ENCODE measurements at places on chromosomes 3 and 15. TPM values are rescaled to one million over a fixed set of nuclear protein-coding genes. Genes with fewer than 3 reads are reported as not detected.
A peak's percentile ranks its signal among the peaks of the same experiment; 100 is the strongest.

DNA sequence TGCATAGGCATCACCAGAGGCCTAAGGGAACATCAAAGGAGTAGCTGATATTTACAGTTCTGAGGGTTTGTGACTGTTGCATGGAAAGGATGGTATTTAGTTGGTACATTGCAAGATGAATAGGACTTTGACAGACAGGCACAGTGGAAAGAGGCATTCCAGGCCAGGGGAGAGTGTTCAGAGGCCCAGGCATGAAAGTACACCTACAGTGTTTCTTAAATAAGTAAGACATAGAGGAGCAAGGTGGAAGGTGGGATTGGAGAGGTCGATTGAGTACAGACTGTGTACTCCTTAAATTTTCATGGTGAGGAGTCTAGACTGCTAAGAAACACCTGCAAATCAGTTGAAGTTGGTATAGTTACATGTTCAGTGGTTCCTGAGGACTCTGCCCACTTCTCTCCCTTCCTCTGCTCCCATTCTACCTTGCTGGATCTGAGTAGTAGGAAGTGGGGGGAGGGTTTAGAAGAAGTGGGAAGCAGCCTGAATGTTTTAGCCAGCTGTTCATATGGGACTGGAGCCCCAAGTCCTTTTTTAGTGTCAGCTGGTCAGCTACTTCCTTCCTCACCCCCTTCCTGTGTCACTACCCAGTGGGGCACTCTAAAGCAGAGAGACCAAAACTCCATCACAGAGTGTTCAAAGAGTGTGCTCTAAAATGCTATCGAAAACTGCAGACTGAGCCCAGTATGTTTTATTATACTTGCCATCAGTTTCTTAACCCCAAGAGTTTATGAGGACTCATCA lies 14.0 kb downstream of the KLHL18 start:
- DNase-seq = no peak

- DNase-seq = no peak
Observed at GRCh38 chr3:10596746-10597448, 91.5 kb upstream of the ATP2B2 start.

DNA sequence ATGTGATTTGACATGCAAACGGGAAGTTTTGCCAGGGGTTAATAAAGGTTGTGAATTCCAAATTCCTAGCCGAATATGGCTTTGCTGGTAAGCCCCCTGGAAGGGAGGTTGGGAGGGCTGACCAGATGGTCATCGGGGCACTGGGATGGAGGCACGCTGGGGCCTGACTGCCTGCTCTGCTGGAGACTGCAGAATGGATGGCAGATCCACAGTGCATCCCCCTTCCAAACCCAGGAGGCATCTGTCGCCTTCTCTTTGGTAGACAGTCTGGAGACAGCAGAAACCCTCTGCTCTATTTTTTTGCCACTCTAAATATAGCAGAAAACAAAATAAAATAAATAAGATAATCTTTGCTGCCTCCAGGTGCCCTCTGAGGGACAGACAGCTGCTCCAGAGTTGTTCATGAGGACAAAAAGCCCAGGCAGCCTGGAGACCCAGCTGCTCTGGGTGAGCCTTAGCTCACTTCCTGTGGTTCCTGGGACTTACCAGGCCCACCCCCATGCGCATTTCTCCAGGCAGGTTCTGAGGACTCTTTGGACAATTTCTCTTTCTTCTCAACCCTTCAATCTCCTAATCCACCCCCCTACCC lies 6.1 kb upstream of the SPTBN5 start:
- no peak for DNase-seq

GRCh38 chr15:71874245-71874644 lies 63.9 kb downstream of the NR2E3 start:
- no peak for DNase-seq

Gene MAP3K13
- total RNA-seq = 8.9 TPM

DNA sequence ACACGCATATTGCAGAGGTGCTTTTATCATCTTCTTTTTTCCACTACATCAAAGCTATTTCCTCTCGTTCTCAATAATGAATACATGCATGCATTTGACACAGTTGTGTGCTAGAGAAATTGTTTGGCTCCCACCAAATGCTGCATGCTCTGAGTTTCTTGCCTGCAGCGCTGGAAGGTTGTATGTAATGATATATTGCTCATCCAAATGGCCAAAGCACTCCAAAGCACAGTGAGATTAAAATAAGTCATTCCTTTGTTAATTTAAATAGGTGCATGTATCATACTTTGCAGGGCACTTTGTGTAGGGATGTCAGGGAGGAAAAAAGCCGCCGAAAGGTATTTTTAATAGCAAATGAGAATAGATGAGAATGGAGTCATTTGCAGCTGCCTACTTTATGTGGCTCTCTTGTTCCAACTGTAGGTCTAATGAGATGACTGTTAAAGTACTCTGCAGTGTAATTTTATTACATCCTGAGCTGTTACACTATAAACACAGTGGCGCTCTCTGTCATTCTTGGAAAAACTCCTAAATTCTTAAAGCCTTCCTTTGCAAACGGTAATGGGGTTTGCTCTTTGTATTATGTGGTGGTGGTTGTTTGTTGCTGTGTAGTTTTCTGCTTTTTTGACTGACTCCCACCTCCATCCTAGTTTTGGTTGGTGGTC lies 56.9 kb upstream of the SKOR1 start:
- DNase-seq = no peak

DNA sequence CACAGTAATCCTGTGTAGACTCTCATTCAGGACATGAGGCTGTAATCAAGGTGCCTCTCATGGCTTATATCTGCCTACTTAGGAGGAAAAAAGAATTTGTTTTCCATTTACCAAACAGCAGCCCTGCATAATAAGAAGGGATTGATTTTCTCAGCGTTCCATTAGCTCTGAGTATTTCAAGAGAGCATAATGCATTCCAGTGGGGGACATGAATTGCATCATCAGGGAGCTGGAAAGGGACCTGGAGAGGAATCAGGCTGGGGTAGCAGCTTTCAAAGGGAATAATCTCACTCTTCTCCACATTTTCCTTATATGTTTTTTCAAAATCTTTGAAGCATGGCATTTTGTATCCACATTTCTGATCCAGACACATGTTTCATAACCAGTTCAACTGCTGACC lies 150.6 kb upstream of the ANKRD28 start:
- DNase-seq = no peak

GRCh38 chr3:126354776-126355175 lies 2.4 kb downstream of the KLF15 start:
- DNase-seq = no peak

DNA sequence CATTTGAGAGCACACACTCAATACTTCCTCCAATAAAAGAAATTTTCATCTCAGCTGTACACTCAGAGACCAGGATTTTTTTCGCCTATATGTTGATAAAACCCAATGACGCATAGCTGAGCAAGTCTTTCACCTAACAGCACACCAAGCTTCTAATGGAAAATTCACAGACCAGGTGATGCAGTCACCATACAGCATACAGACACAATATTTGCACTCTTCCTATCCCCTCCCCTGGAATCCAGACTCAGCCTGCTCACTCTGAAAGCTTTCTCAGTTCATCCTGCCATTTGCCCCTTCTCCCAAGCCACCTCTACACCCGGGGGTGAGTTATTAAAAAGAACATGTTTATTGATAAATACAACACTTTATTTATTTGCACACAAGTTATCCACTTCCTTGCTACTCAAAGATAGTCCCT lies 1.7 kb downstream of the TBC1D5 start:
- DNase-seq = peak; percentile 40

GRCh38 chr3:78941587-78941986 lies 826.2 kb downstream of the ROBO1 start:
- no peak for DNase-seq

DNA sequence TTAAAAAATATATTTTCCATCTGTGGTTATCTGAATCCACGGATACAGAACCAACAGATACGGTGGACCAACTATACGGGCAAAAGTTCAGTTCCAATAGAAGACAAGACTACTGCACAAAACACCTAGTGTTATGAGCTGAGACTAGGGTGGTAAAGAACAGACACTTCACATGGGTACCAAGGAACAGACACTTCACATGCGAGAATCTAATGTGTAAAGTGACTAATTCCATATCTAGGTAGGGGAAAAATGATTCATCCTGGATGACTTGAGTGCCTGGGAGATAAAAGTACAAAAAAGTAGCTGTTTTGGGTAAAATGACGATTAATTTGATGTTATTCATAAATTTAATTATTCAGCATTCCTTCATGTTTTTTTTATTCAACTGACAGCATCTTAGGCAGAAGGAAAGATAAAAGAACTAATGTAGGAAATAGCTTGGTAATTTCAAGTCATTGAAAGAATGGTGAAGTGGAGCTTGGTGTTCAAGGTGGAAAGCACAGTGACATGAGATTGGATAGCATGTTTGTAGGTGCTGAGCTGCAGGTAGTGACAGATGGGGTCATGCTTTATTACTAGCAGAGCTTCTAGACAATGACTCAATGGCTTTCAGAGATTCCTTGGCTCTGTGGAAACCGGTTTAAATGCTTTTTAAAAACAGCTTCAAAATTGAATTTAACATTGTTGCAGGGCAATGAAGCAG lies 5.2 kb downstream of the CD200 start:
- no peak for DNase-seq

Gene MOBP
- not detected for total RNA-seq

Gene GOLGA8O
- 0.13 TPM for total RNA-seq

DNA sequence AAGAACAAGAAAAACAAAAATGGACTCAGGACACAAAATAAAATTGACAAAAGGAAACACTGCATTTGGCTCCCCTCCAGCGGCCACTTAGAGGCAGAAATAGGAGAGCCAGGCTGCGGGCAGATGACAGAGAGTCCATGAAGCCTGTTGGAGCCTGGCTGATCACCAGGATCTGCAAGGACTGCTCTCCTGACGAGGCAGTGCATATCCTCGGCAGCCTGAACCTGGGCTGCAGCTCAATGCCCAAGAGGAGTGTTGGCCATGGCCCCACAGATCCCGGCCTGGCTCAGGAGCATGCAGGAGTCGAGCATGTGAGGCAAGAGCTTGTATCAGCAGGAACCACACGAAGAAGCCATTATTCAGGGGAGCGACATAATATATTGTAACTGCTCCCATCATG lies 199.8 kb downstream of the STT3B start:
- no peak for DNase-seq

Gene GADL1
- total RNA-seq = 0.13 TPM

GRCh38 chr3:63400246-63400860 lies 122.2 kb downstream of the SYNPR start:
- no peak for DNase-seq

- DNase-seq = peak; percentile 53
Observed at GRCh38 chr15:84666373-84666772, 8.4 kb upstream of the NMB start.

DNA sequence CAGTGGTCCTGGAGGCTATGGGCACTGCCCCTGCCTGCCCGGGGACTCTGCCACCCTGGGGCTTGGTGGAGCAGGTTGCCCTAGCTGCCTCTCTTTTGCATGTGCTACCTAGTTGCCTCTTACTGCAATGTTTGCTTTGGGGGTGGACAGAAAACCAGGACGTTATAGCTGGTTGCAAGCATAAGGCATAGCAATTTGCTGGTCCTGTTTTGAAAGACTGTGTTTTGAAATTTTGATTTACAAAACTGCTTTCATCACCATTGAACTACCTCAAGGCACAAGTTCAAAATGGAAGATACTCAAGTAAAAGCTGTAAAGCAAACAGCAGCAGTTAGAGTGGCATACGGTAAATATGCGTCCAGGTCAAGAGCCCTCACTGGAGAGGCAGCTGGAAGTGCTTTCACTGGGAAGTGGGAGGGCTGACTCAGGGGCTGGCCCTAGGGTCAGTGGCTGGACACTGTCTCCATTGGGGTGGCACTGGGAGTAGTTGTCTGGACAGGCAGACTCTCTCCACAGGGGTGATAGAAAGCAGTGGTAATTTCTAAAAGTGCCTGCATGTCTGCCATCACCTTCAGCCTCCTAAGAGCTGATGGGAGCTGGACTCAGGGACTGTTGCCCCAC lies 138.1 kb downstream of the CHDH start:
- DNase-seq = no peak

DNA sequence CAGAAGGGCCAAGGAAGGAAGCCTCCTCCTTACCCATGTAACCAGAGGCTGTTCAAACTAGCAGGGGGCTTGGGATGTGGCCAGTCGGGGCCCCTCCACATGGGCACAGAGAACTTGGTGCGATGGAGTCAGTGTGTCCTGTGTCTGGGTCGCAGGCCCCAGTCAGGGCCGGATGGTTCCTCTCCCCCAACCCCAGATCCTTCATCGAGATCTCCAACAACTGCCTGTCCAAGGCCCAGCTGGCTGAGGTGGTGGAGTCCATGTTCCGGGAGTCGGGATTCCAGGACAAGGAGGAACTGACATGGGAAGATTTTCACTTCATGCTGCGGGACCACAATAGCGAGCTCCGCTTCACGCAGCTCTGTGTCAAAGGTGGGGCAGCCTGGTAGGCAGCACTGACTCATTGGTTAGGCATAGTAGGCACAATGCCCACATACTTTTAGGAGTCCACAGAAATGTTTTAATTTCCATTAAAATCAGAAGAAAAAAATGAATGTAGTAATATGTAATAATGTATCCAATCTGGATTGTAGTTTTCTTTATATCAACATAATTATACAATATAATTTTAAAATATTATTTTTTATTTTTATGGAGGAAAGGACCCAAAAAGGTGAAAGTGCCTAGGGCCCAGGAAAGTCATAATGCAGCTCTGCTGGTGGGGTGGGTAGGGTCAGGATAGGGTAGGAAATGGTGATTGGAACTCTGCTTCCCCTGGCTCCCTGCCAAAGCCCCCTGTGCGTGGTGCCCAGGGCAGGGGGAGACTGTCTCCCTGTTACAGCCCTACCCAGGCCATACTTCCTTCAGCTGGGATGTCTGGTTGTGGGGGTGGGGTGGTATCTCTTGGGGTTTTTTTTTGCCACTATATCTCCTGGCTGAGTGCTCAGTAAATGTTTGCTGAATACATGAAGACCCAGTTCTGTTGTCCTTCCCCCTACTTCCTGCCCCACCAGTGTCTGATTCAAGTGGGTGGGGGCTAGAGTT lies 18.6 kb downstream of the DUOX1 start:
- no peak for DNase-seq

DNA sequence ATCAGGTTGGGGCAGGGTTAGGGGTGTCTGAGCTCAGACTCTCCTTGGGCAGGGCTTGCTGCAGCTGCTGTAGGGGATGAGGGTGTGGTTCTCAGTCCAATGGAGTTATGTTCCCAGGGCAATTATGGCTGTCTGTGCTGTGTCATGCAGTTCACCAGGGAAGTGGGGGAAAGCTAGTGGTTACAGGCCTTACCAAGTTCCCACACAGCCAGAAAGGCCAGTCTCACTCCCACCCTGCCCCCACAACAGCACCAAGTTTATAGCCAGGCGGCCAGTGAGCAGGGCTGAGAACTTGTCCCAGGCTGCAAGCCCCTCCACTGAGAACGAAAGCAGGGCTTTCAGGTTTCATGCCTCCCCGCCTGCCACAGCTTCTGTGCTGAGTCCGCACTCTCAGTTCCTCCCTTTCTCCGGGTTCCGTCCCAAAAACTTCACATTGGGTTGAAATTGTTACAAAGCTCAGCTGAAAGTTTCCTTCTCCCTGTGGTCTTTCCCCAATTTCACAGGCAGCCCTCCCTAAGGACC lies 19.6 kb upstream of the CPOX start:
- no peak for DNase-seq

Gene SLC7A14
- under 0.01 TPM for total RNA-seq

Gene OR5K2
- total RNA-seq = not detected
